Naive B cell (primary cell): ENCODE measurements at places on chromosomes 3 and 15. TPM values are rescaled to one million over a fixed set of nuclear protein-coding genes. Genes with fewer than 3 reads are reported as not detected.
A peak's percentile ranks its signal among the peaks of the same experiment; 100 is the strongest.

Gene SSR3
- 63.8 TPM for polyA plus RNA-seq

DNA sequence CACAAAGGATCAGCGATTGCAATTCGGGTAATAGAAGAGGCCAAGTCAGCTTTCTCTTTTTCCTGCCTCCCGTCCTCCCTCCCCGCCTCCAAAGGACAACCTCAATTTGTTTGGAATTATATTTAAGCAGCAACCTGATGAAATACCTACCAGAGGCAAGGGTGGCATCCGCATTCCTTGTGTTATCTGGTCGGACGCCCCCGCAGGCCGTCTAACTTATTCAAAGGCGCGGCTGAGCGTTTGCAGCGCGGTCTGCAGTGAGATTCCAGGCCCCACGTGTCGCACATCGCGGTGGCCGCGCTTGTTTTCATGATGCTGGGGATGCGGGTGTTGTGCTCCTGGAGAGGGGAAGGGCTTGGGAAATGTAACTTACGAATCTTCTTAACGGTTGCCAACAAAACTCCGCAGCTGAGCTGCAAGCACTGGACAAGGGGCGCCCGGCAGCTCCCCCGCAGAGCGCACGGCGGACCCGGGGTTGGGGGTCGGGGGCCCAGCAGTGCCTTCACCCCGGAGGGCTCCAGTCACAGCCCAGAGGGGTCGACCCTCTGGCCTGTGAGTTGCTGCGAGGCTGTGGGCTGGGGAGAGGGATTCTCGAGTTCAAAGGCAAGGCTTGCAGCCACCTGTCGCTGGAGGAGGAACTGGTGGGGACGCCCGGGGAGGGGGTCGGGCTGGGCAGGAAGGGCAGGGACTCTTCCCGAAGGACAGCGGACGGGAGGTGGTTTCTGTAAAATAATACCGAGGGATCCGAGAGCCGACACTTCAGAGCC lies 20.5 kb upstream of the RGMA start:
- no peak overlapping the region for H3K4me3 ChIP-seq
- DNase-seq = no peak
- no peak overlapping the region for H3K27ac ChIP-seq
- no peaks in the 10 kb centered on the region for H3K36me3 ChIP-seq

DNA sequence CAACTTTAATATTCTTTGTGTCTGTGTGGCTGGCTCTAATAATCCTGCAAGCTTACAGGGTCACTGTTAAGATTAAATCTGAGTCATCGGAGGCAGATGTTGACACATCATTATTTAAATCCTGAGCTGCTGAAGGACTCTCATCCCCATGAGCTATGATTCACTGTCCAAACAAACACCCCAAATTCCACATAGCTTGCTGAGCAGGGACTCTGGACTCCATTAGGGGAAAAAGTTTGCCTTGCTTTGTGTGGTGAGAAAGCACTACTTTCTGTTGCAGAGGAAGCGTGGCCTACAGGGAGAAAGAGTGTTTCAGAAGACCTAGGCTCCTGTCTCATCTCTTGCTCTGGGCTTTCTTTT lies 213.7 kb downstream of the PDCD6IP start:
- H3K4me3 ChIP-seq = no peak overlapping the region
- DNase-seq = no peak
- peaks cover 9% of the 10 kb centered on the region for H3K4me1 ChIP-seq

GRCh38 chr3:39156421-39156820 lies 3.0 kb upstream of the CSRNP1 start:
- peaks cover 21% of the 10 kb centered on the region for H3K4me1 ChIP-seq
- H3K27ac ChIP-seq = peak overlapping the region; percentile 64
- H3K36me3 ChIP-seq = no peaks in the 10 kb centered on the region
